Kidney (tissue), 22 donors: ENCODE measurements at places on chromosomes 1 and 21. TPM values are rescaled to one million over a fixed set of nuclear protein-coding genes. Genes with fewer than 3 reads are reported as not detected.

The KAZN gene
- polyA plus RNA-seq = 17.4 TPM

The C1orf116 gene
- polyA plus RNA-seq = 11.9 TPM

The TARDBP gene
- 103 TPM for polyA plus RNA-seq

The LCE2A gene
- polyA plus RNA-seq = not detected

The SLAMF7 gene
- polyA plus RNA-seq = 0.65 TPM

The KLHDC8A gene
- polyA plus RNA-seq = not detected

The SKI gene
- polyA plus RNA-seq = 9.2 TPM

The DCST2 gene
- 0.43 TPM for polyA plus RNA-seq

The UROD gene
- polyA plus RNA-seq = 172 TPM

The HYI gene
- 91.2 TPM for polyA plus RNA-seq

The PRDM2 gene
- 8.2 TPM for polyA plus RNA-seq

The KCNJ9 gene
- 0.09 TPM for polyA plus RNA-seq

The LCE1A gene
- polyA plus RNA-seq = not detected

The EIF3I gene
- polyA plus RNA-seq = 178 TPM

The DISP1 gene
- 7.0 TPM for polyA plus RNA-seq

The GPR25 gene
- polyA plus RNA-seq = not detected

The INKA2 gene
- polyA plus RNA-seq = 3.5 TPM

The RNF186 gene
- polyA plus RNA-seq = 111 TPM

The GSTM4 gene
- polyA plus RNA-seq = 117 TPM

The KRTAP21-2 gene
- not detected for polyA plus RNA-seq

The TMEM63A gene
- 25.5 TPM for polyA plus RNA-seq

The SPATA46 gene
- polyA plus RNA-seq = not detected

The RAP1A gene
- 55.8 TPM for polyA plus RNA-seq

The CHD5 gene
- polyA plus RNA-seq = 0.54 TPM

The TESK2 gene
- polyA plus RNA-seq = 1.6 TPM

The LDLRAD2 gene
- polyA plus RNA-seq = not detected

The DNAH14 gene
- 6.6 TPM for polyA plus RNA-seq

The FAM163A gene
- polyA plus RNA-seq = not detected

The MROH9 gene
- polyA plus RNA-seq = not detected

The VAV3 gene
- polyA plus RNA-seq = 61.6 TPM

The UBE2U gene
- not detected for polyA plus RNA-seq

The MAP3K7CL gene
- 5.4 TPM for polyA plus RNA-seq

The PLPPR5 gene
- polyA plus RNA-seq = not detected

The AADACL4 gene
- polyA plus RNA-seq = 0.58 TPM

The S100A3 gene
- 2.5 TPM for polyA plus RNA-seq

The OR2L8 gene
- not detected for polyA plus RNA-seq

The PGLYRP4 gene
- not detected for polyA plus RNA-seq
